ENCODE measurements at places on chromosomes 1 and 21. TPM values are rescaled to one million over a fixed set of nuclear protein-coding genes. Genes with fewer than 3 reads are reported as not detected.

The CELA3A gene
- not detected for total RNA-seq

The DTL gene
- 35.1 TPM for total RNA-seq

The IGSF9 gene
- total RNA-seq: not detected

The LCE1C gene
- total RNA-seq: not detected

The FMN2 gene
- total RNA-seq: 15.6 TPM

The PRDM16 gene
- total RNA-seq: not detected

The FABP3 gene
- total RNA-seq: 18.5 TPM

The LCE1A gene
- not detected for total RNA-seq

The FCRL4 gene
- total RNA-seq: not detected

The SAMD11 gene
- total RNA-seq: 43.5 TPM

The ITLN2 gene
- total RNA-seq: not detected

The ABCA4 gene
- total RNA-seq: 4.8 TPM

The GUCA2A gene
- total RNA-seq: not detected

The AQP10 gene
- not detected for total RNA-seq

The PPM1J gene
- total RNA-seq: 2.4 TPM

The C1QB gene
- total RNA-seq: not detected

The MRPS14 gene
- 22.5 TPM for total RNA-seq

The CACNA1E gene
- not detected for total RNA-seq

The FCRL5 gene
- not detected for total RNA-seq

The NR5A2 gene
- total RNA-seq: not detected

The GUCA2B gene
- not detected for total RNA-seq

The PER3 gene
- 0.67 TPM for total RNA-seq

The FAAH gene
- 1.4 TPM for total RNA-seq

The FCAMR gene
- total RNA-seq: not detected

The CDC7 gene
- 16.1 TPM for total RNA-seq

The GBP1 gene
- 15.1 TPM for total RNA-seq

The CFHR1 gene
- total RNA-seq: not detected

The CHRM3 gene
- total RNA-seq: 0.03 TPM

The GPR89B gene
- total RNA-seq: 20.1 TPM

The KCTD3 gene
- total RNA-seq: 43.6 TPM

The DYNLT4 gene
- total RNA-seq: not detected

The SLAMF9 gene
- total RNA-seq: not detected

The GJA9 gene
- total RNA-seq: not detected

The TRIM45 gene
- 3.0 TPM for total RNA-seq

The SELENBP1 gene
- total RNA-seq: 10.2 TPM

The WNT3A gene
- not detected for total RNA-seq

The NRIP1 gene
- 11.3 TPM for total RNA-seq

The CEP170 gene
- total RNA-seq: 46.1 TPM

The PGLYRP3 gene
- total RNA-seq: not detected

The ATAD3C gene
- total RNA-seq: not detected

Measured in MG63 (cell line).